ENCODE measurements at places on chromosomes 2 and 18.
A peak's percentile ranks its signal among the peaks of the same experiment; 100 is the strongest.

- no peak for DNase-seq
Measured at GRCh38 chr18:7642331-7642890, 75.3 kb downstream of the PTPRM start.

DNA sequence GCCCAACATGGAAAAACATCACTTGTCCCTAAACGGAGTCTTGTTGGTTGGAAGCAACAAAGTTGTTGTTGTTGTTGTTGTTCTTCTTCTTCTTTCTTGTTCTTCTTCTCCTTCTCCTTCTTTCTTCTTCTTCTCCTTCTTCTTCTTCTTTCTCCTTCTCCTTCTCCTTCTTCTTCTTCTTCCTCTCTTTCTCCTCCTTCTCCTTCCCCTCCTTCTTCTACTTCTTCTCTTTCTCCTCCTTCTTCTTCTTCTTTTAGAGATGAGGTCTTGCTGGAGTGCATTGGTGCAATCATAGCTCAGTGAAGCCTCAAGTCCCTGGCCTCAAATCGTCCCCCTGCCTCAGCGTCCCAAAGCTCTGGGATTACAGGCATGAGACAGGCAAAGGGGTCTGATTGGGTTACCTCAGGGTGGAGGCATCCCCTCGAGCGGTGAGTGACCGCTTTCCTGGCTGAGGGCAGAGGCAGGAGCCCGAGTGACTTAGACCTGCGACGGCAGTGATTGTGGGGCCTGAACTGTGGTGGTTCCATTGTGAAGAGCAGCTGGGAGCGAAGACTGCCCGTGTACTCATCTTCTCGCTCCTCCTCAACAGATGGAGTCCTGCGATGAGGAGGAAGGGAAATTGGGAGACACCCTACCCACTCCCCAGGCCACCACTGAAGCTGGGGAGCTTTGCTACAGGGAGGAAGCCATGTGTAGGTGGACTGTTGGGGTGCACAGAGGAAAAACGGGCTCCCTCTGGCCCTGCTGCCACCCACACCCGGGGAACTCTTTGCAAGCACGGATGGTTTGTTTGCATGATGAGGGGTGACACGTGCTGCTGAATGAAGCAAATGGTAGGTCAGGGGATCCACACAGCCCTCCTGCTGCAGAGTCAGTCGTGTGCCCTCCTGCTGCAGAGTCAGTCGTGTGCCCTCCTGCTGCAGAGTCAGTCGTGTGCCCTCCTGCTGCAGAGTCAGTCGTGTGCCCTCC lies 7.0 kb upstream of the PER2 start:
- DNase-seq, result no peak

DNA sequence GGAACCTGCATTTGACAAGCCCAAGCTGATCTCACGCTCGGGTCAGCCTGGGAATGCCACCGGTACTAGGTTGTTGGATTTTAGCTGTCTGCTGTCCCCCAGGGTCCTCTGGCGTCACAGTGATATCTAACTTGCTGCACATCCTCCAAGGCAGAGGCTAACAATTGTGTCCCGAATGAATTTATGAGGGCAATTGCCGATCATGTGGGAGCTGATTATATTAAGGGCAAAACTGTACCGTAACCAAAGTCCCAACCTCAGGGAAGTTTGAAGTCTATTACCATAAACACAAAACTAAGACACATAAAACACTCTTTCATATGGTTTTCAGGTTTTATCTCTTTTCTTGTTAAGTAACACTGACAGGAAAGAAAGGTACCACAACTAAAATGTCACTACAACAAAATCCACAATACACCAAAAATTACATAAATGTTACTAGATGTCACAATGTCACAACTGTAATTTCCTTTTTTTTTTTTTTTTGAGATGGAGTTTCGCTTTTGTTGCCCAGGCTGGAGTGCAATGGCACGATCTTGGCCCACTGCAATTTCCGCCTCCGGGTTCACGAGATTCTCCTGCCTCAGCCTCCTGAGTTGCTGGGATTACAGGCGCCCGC lies 6.7 kb downstream of the UXS1 start:
- no peak for DNase-seq

GRCh38 chr2:150978053-150978452 lies 283.6 kb downstream of the RBM43 start:
- no peak for DNase-seq

DNA sequence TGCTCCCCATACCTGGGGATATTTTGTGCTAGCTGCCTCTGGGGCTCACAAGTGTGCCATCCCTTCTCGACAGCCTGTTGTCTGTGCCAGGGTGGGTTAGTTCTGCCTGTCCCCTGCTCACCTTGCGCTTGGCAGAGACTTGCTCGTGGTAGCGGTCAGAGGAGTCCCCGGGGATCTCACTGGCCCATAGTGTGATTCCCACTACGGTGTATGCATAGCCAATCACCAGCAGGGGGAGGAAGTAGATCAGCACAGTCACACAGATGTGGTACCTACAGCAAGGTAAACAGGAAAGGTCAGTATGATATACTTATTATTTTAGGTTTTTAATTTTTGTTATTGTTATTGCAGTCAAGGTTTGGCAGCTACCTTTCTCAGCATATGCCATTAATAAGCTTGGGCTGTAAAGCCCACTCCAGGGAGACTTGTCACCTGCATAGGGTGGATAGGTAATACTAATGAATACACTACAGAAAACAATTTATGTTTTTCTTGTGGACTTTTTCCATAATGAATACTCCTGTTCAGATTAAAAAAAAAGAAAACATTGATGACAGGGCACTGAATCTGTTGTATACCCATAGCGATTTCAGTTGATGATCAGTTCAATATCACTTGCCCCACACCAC lies 95.2 kb downstream of the POLE4 start:
- DNase-seq, result no peak

- DNase-seq, result no peak
Measured at GRCh38 chr2:207801259-207801658, 31.6 kb upstream of the FZD5 start.

DNA sequence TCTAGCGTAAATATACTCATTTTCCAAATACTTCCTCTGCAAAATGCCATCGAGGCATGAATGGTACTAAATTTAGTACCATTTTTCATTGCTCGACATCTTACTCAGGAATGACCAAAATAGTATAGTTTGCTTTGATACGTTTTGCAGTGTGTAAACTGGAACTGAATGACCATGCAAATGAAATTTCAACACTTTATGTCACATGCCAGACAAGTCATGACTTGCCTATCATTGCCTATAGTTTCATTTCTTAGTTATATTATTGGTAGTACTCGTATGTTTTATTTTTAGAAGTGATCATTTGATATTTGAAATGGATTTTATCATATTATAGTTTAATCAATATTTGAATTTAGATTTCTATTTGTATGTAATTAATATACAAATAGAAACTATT lies 9.1 kb downstream of the MSTN start:
- no peak for DNase-seq

GRCh38 chr2:71697106-71698004 lies 244.0 kb downstream of the DYSF start:
- DNase-seq, result no peak

- DNase-seq, result no peak
Measured at GRCh38 chr2:130373808-130374365, 18.0 kb downstream of the PTPN18 start.

- no peak for DNase-seq
Measured at GRCh38 chr2:97932975-97933662, 62.6 kb downstream of the TMEM131 start.

GRCh38 chr2:23761638-23762037 lies 165.3 kb downstream of the ATAD2B start:
- DNase-seq, result no peak

GRCh38 chr2:28868611-28869010 lies 1.5 kb downstream of the TRMT61B start:
- DNase-seq, result no peak

DNA sequence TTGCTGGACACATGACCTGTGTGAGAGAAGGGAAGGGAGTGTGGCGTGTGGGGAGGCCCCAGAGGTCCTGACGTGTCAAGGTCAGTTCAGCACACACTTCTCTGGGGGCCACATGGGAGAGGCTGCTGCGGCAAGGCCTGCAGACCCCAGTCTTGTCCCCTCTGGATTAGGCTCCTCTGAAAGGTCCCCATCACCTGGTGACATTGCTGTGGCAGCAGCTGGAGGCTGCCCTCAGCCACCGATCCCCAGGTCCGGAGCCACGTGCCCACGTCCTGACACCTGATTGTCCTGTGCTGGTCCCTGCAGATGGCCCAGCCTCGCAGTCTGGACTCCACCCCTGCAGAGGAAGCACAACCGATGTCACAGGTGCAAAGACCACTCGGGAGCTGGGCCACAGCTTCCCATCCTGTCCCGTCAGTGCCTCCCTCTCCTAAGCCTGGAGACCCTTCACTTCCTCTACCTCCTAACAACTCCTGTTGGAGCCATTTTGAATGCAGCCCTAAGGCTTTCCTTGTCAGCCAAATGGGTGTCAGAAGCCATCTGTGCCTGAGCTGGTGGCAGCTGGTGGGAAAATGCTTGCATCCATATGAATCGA lies 12.7 kb downstream of the TMEM177 start:
- no peak for DNase-seq

DNA sequence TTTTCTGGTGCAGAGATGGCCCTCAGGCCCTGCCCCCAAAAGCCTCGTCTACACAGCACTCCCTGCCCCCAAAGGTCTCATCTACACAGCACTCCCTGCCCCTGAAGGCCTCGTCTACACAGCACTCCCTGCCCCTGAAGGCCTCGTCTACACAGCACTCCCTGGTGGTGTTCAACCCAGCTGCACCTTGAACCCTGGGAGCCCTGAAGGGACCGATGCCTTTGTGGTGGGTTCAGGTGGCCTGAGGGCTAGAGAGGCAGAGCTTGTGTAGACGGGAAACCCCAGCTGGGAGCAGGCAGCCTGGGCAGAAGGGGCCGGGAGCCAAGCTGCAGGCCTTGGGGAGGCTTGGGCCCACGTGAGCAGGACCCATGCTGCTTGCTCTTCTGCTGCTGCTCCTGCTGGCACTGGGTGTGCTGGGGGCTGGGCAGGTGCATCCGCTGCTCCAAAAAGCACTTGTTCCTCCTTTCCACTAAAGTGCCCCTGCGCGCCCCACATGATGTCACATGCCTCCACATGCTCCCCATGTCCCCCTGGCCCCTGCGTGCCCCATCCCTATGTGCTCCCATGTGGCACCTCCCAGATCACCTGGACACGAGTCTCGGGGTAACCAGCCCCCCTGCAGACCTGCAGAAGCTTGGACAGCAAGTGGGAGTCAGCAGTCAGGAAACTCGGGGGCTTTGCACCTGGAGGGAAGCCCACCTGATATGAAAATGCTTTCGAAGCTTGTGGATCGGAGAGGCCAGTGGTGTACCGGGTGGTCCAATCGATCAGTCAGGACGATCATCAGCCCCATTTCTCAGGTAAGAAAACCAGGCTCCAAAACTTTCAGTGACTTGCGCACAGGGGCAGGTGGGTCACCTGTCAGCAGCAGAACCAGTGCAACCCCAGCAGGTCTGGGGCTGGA lies 94.9 kb upstream of the CTDP1 start:
- DNase-seq, result no peak

GRCh38 chr2:61926531-61927477 lies 21.3 kb downstream of the COMMD1 start:
- DNase-seq, result no peak

- no peak for DNase-seq
Measured at GRCh38 chr2:221085341-221085900, 486.7 kb downstream of the EPHA4 start.

DNA sequence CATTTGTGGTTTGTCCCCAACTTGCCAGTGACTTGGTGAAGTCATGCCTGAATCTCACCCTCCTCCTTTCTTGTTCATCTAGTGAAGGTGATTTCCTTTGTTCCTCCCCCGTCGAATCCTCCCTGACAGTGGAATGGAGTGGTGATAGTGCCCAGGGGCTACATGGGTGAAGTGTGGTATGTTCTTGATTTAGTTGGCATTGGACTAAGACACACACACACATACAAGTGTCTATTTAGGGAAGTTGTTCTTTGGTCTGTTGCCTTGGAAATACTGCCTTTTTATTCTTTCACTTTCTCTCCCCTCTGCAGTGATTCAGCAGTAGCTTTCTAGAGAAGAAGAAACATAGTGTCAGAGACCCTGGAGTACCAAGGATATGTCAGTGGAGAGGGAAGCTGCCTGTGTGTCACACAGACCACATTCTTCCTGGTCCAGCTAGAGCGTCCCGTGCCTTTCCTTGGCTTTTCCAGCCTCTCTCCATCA lies 10.9 kb downstream of the INPP4A start:
- peak; percentile 19 for DNase-seq

DNA sequence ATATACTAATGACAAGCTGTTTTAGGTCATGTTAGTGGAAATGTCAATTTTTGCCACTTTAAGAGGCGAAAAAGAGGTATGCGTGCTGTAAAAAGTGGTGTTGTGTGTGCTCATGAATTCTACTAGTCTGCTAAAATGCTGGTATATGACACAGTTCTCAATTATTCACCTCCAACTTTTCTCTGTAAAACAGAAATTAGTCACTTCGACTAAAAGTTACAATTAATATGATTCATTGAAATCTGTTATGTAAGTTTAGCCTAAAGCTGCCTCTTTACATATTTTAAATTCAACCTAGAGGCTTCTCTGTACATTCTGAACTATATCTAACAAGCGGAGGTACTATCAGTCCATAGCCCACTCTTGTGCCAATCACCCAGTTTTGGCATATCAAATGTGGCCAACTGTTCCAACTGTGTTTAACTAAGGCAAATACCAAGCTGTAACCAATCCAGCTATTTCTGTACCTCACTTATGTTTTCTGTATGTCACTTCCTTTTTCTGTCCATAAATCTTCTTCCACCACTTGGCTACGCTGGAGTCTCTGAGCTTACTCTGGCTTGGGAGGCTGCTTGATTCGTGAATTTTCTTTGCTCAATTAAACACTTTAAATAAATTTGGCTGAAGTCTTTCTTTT lies 20.8 kb downstream of the BAZ2B start:
- DNase-seq, result no peak

GRCh38 chr2:154125891-154126290 lies 254.2 kb downstream of the GALNT13 start:
- DNase-seq, result no peak

DNA sequence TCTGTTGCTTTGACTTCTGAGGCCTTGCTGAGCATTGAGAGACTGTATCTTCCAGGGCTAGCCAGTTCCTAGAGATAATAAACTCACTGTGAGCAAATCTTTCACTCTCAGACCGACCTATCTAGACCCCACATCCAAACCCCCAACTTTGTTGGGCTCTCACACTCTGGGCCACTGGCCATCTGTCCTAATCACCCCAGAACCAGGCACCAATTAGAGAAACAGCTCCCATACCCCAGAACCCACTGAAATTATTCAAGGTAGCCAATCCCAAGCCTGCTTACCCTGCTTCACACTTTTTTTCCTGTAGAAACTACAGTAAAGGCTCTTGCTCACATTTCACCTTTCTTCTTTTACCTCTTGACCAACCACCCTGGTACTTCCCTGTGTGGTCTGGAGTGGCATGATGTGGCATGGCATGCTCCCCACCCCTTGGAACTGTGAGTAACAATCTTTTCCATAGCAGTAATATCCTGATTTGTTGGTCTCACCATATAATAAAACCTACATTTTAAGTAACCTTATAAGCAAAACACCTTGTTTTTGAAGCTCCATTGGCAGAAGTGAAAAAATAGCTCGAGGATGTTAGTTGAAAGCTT lies 55.2 kb downstream of the ANKRD12 start:
- DNase-seq, result no peak
